ENCODE measurements at places on chromosomes 2 and 18. TPM values are rescaled to one million over a fixed set of nuclear protein-coding genes. Genes with fewer than 3 reads are reported as not detected.
A peak's percentile ranks its signal among the peaks of the same experiment; 100 is the strongest.

Gene FAP
- total RNA-seq: not detected

DNA sequence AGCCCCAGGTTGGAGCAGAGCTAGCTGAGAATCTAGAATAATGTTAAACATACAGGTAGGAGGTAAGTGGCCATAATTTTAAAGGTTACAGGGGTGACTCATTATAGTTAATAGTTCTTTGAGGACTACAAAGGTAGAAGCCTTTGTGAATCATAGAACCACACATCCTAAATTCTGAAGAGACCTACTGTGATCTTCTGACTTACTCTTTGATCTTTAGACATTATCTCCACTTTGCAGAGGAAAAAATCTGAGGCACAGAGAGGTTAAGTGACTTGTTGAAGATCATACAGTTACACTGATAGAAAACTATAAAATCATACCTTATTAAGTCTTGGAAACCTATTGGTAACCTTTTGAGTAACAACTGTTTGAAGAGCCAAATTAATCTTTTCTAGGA, 1051.3 kb upstream of the NRXN1 start:
- H3K4me1 ChIP-seq: no peaks in the 10 kb centered on the region
- no peaks in the 10 kb centered on the region for H3K27me3 ChIP-seq
- no peak overlapping the region for H3K4me3 ChIP-seq
- no peak overlapping the region for H3K27ac ChIP-seq
- no peak for DNase-seq

- no peak overlapping the region for H3K27ac ChIP-seq
- no peak overlapping the region for H3K4me3 ChIP-seq
- H3K27me3 ChIP-seq: no peaks in the 10 kb centered on the region
- no peak for DNase-seq
- H3K4me1 ChIP-seq: no peaks in the 10 kb centered on the region
Measured at GRCh38 chr2:133483181-133483580, 85.1 kb downstream of the NCKAP5 start.

Gene SFTPB
- not detected for total RNA-seq

- no peak overlapping the region for H3K27ac ChIP-seq
- H3K4me1 ChIP-seq: peaks cover 33% of the 10 kb centered on the region
- DNase-seq: peak; percentile 66
- H3K27me3 ChIP-seq: peaks cover 52% of the 10 kb centered on the region
- H3K4me3 ChIP-seq: peak overlapping the region; percentile 25
Measured at GRCh38 chr2:156892467-156893281, 364.8 kb upstream of the GALNT5 start.

- no peaks in the 10 kb centered on the region for H3K4me1 ChIP-seq
- no peaks in the 10 kb centered on the region for H3K27me3 ChIP-seq
- H3K36me3 ChIP-seq: no peaks in the 10 kb centered on the region
- H3K4me3 ChIP-seq: no peak overlapping the region
- DNase-seq: no peak
Measured at GRCh38 chr18:40921845-40922629, 1033.0 kb upstream of the PIK3C3 start.

- no peaks in the 10 kb centered on the region for H3K36me3 ChIP-seq
- no peak overlapping the region for H3K4me3 ChIP-seq
- peak; percentile 85 for DNase-seq
Measured at GRCh38 chr2:179218848-179219594, 45.6 kb downstream of the SESTD1 start.

- no peaks in the 10 kb centered on the region for H3K4me1 ChIP-seq
- no peak overlapping the region for H3K27ac ChIP-seq
- H3K36me3 ChIP-seq: no peaks in the 10 kb centered on the region
- H3K27me3 ChIP-seq: no peaks in the 10 kb centered on the region
- DNase-seq: no peak
Measured at GRCh38 chr2:21194858-21195271, 71.1 kb downstream of the TDRD15 start.

DNA sequence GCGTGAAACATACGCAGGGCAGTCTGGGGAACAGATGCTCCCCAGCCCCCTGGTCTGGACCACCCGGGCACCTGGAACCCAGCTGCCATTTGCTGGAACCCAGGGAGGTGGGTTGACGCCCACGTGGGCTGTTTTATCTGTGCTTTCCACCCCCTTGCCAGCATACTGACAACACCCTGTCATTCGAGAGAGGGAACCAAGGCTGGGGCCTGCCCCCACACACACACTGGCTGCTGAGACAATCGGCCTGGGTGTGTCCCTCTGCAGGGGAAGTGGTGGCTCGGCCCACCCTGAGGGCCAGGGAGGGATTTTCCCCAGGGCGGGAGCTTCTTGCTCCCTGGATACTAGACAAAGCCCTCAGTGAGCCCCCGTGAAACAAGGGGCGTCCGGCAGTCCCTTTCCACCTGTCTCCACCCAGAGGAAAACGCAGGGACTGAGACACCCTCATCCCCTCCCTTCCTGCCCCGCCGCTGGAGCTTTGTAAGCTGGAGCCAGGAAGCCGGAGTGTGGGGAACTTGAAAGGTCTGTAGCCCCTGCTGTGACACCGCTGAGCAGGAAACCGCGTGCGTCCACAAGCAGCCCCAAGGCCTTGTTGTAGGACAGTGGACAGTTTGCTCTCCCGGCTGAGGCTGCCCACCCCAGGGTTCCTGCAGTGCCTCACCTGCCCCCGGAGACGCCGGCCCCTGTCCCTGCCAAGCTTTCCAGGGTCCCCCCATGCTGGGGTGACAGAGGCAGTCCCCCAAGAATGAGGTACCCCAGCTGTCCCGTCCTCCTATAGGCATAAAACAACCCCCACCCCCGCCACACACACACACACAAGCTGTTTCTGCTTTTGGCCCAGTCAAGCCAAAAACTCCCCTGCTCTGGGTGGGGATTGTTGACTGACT, 14.1 kb upstream of the KLF11 start:
- no peaks in the 10 kb centered on the region for H3K36me3 ChIP-seq
- peaks cover 3% of the 10 kb centered on the region for H3K27me3 ChIP-seq
- H3K4me1 ChIP-seq: peaks cover 13% of the 10 kb centered on the region
- DNase-seq: peak; percentile 85

DNA sequence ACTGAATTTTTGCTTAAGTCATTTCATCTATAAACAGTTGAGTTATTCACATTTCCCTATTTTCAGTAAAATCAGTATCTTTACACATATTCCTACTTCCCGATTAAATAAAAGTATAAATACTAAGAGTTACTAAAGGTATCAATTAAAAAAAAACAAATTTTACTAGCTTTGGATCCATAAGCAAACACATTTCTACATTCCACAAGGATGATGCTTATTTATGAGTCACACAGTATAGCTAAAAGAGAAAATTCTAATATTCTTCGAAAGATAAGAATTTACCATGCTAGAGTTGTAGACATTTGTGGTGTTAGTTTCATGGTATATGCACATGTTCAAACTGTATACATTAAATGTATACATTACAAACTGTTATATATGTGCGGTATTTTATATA, 23.7 kb downstream of the PGAP1 start:
- H3K27ac ChIP-seq: no peak overlapping the region
- peaks cover 43% of the 10 kb centered on the region for H3K36me3 ChIP-seq
- peaks cover 12% of the 10 kb centered on the region for H3K4me1 ChIP-seq
- DNase-seq: no peak
- no peak overlapping the region for H3K4me3 ChIP-seq

DNA sequence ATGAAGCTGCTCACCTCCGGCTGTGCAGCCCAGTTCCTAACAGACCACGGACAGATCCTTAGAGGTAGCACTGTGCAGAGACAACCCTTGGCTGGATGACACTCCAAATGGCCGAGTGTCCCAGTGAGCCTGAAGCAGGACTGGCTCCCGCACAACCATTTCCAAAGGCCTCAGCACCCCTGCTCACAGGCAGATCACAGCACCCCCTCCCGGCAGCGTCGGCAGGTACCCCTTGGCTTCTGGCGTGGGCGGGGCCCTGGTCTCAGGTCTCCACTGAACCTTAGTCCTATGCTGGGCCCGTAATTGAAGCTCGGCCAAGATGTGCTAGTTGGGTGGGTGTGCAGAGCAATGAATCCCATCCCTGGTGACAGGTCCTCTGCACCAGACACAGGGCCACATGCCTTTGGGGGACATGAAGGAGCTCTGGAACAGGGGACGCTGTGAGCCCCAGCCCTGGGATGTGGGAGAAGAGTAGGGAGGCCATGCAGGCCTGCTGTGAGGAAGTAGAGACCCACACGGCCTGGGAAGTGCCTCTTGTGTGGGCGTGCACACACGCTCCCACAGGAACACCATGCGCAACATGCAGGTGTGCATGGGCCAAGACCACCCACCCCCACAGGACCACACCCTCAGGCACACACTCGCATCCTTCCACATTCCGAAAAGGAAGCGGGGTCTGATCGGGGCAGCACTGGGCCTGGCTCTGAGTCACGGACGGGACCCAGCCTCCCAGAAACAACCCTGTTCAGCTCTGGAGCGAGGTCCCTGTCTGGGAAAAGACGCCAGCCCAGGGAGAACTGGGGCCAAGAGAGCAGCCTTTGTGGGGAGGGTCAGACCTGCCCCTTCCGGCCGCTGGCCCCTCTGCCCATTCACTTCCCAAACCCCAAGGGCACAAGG, 2.8 kb downstream of the DUSP2 start:
- H3K36me3 ChIP-seq: peaks cover 38% of the 10 kb centered on the region
- DNase-seq: peak; percentile 82
- peak overlapping the region; percentile 98 for H3K4me3 ChIP-seq
- no peaks in the 10 kb centered on the region for H3K27me3 ChIP-seq

Gene HOXD3
- not detected for total RNA-seq

DNA sequence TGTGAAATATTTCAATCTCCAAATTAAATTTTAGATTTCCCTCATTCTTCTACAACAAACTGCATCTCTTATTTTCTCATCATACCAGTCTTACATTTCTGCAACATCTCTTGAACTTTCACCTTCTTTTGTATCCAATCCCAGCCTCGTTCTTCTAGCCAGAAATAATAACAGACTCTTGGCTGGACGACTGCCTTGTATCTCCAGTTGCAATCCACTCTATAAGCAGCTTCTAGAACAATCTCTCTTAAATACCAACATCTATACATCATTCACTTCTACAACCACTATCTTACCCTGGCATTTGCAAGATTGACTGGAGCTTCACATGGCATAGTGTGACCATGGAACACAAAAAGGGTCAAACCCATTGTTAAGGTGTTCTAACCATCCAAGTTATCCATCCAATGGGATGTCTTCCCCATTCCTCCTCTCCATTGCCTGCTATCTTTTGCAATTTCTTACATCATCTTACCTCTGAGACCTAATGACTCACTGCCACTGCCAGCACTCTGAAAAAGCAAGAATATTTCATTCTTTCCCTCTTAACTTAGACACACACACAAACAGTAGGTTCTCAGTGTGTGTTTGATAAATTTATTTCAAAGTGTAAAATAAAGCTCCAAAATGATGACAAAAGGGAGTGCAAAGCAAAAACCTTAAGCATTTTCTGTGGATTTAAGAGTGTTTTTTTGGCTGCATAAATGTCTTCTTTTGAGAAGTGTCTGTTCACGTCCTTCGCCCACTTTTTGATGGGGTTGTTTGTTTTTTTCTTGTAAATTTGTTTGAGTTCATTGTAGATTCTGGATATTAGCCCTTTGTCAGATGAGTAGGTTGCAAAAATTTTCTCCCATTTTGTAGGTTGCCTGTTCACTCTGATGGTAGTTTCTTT, 145.6 kb downstream of the METTL4 start:
- H3K27me3 ChIP-seq: no peaks in the 10 kb centered on the region
- no peak overlapping the region for H3K4me3 ChIP-seq
- no peaks in the 10 kb centered on the region for H3K4me1 ChIP-seq
- H3K36me3 ChIP-seq: no peaks in the 10 kb centered on the region

GRCh38 chr2:232839411-232840079, 30.5 kb upstream of the SNORC start:
- no peak for DNase-seq
- H3K4me3 ChIP-seq: no peak overlapping the region
- H3K27me3 ChIP-seq: no peaks in the 10 kb centered on the region
- H3K27ac ChIP-seq: peak overlapping the region; percentile 40

Gene DPP10
- total RNA-seq: not detected

- H3K27ac ChIP-seq: no peak overlapping the region
- no peaks in the 10 kb centered on the region for H3K36me3 ChIP-seq
- no peak overlapping the region for H3K4me3 ChIP-seq
- no peak for DNase-seq
Measured at GRCh38 chr2:169349535-169349934, 12.8 kb downstream of the LRP2 start.

DNA sequence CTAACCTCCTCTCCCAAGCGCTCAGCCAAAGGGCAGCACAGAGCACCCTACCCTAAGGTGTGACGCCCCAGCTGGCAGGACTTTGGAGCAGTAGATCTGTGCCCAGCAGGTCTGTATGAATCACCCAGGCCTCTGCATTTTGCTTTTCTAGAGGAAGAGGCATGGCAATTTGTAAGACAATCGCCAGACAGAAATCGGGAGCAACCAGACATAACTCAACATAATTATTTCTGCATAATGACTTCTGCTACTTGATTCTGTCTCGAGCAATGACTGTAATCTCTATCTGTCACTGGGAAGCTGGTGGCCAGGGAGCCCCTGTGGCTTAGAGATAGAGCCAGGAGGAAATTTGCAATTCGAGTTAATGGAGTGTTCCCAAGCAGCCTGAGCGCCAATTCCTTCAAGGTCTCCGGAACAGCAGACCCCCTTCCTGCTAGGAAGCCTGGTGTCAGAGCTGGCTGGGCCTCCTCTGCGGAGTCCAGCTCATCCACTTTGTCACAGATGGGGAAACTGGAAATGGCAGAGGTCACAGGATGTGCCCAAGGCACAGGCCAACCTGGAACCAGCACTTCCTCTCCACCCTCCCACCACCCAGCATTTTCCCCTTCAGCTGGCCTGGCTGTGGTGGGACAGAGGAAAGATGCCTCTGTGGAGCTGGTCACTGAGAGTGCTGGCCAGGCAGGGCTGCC, 55.0 kb downstream of the ODC1 start:
- H3K27ac ChIP-seq: no peak overlapping the region
- no peak overlapping the region for H3K4me3 ChIP-seq
- no peaks in the 10 kb centered on the region for H3K27me3 ChIP-seq
- H3K36me3 ChIP-seq: peaks cover 2% of the 10 kb centered on the region

GRCh38 chr2:235144291-235144690, 192.5 kb downstream of the SH3BP4 start:
- no peak for DNase-seq
- H3K4me1 ChIP-seq: no peaks in the 10 kb centered on the region

Gene SYT4
- not detected for total RNA-seq

All from activated CD4-positive, alpha-beta T cell treated with anti-CD3 and anti-CD28 coated beads, Interleukin-2, amount 10 ng/mL, durations not matched to agents 24 days and 14 days (primary cell).